ENCODE measurements at places on chromosomes 3 and 15.
A peak's percentile ranks its signal among the peaks of the same experiment; 100 is the strongest.

DNA sequence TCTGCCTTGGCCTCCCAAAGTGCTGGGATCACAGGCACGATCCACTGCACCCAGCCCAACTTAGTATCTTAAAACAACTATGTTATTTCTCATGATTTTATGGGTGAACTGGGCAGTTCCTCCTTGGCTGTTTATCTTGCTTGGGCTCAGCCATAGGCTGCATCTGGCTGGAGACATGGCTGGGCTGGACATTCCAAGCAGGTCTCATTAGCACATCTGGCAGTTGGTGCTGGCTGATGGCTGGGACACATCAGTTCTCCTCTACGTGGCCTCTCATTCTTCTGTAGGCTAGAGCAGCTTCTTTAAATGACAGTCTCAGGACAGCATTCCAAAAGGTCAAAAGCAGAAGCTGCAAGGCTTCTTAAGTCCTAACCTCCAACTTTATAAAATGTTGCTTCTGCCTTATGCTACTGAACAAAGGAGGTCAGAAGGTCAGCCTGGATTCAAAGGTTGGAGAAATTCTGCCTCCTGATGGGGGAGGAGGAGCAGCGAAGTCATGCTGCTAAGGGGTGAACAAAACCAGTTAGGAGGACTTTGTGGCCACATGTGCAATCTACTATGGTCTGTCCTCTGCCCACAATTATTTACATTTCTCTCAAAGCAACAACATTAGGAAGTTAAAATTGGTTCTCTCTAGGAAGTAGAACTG lies 144.0 kb downstream of the AQP9 start:
- no peak for DNase-seq

- DNase-seq: no peak
Observed at GRCh38 chr3:195226900-195227447, 44.0 kb downstream of the XXYLT1 start.

GRCh38 chr3:89098173-89098572 lies 9.2 kb upstream of the EPHA3 start:
- DNase-seq: no peak

DNA sequence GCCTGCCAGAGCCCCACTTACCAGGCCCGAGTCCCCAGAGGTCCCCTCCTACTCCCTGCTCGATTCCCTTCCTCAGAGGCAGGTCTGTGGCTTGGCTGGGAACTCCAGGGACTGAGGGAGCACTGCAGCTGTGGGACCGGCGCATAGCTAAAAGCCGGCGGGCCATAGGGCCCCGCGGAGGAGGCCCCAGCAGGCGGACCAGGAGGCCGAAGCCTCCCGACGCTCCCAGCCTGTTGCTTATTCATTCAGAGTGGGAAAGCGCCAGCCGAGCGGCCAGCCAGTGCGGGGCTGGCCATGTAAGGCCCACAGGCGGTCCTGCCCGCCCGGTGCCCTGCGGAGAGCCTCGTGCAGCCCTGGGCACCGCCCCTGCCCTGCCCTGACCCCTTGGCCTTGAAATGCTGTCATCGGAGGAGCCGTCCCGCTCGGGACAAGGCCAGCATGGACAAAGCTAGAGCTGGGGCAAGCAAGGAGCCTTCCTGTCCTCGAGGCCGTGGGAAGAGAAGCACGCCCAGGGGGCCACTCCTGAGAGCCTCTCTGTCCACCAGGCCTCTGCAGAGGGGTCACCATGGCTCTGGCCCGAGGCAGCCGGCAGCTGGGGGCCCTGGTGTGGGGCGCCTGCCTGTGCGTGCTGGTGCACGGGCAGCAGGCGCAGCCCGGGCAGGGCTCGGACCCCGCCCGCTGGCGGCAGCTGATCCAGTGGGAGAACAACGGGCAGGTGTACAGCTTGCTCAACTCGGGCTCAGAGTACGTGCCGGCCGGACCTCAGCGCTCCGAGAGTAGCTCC lies at the start of gene LOXL1:
Gene LOXL1 (plus strand): TSS at position 244 of the 784 bp plus-strand sequence. CDS start 322 bp downstream, at position 566.
- DNase-seq: no peak

GRCh38 chr3:145448436-145448835 lies 712.5 kb downstream of the PLOD2 start:
- no peak for DNase-seq

DNA sequence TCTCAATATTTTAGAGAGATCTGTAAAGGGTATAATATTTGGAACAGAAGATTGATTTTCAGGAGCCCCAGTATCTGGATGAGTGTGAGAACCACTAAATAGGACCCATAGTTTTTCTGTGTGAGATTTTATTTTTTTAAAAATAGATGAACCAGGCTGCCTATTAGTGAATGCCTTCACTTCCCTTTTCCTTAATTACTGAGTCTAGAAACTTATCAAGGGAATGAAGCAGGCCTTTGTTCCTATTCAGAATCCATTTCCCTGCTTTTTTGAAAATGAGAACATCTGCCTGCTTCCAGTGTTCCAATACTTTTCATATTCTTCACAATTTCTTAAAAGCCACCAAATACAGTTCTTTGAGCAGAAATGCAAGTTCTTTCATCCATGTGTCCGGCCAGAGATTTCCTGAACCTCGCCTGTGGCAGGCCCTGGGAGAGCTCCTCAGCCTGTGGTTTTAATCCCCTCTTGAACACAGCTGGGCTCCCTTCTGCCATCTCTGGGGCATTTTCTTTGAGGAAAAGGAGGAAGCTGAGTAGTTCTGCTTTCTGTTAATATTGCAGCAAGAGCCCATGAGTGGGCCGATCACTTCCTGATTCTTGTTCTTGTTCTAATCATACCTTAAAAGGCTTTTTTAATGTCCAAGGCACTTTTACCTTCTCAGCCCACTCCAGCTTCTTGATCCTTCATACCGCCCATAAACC lies 4.7 kb downstream of the EHD4 start:
- DNase-seq: no peak

DNA sequence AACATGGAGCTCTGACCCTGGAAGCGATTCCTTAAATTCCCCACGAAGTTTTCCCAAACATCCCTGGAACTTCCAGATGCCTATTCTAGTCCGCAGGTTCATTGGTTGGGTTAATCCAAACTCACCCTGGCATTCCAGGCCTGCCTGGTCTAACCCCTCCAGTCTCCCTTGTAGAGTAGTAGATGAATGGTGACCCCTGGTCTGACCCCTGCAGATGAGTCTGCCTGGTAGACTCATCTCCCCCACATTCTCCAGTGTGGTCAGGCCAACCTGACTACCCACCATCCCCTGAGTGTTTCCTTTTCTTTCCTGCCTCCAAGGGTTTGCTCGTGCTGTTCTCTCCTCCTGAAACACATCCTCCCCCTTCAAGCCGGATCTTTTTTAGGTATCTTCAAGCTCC lies 10.8 kb upstream of the HRH1 start:
- DNase-seq: no peak

- DNase-seq: no peak
Observed at GRCh38 chr3:197700095-197700494, 36.6 kb downstream of the RUBCN start.

GRCh38 chr15:40081691-40082194 lies 26.9 kb downstream of the BMF start:
- peak; percentile 61 for DNase-seq

DNA sequence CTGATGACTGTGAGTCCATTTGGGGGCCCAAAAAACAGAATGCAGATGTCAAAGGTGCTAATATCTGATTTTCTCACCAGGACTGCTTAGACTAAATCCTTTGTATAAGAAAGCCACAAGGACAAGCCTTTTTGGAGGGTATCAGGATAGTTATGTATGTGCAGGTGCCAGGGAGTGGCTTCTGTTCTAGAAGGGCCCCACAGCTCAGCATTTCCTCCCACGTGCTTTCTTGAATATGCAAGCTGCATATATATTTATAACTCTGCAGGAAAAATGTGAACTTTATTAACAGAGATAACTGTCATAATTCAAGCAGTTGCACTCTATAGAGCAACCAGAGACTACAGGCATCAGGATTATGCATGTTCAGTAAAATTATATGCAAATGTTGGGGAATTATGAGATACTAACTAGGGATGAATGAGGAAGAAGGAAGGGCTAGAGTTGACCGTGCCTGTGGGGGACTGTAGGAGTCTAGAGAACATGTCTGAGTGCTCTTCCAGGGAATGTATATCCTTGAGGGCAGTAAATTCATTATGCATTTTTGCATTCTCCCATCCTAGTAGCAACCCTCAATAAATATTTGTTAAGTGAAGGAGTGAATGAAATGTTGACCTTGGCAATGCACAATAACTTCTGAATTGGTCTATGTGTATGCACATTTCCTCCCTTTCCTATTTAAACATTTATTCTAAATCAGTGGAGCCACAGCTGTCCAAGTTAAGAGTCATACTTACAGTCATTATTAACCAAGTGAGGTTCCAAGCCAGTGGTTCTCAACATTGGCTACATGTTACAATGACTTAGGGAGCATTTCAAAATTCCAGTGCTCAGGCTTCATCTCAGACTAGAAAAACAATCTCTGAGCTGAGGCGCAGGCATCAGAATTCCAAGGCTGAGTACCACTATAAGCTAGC lies 94.8 kb upstream of the ANKRD28 start:
- DNase-seq: no peak

GRCh38 chr15:63308947-63309346 lies 31.5 kb downstream of the APH1B start:
- no peak for DNase-seq

GRCh38 chr15:95377258-95377852 lies 953.1 kb upstream of the NR2F2 start:
- no peak for DNase-seq

DNA sequence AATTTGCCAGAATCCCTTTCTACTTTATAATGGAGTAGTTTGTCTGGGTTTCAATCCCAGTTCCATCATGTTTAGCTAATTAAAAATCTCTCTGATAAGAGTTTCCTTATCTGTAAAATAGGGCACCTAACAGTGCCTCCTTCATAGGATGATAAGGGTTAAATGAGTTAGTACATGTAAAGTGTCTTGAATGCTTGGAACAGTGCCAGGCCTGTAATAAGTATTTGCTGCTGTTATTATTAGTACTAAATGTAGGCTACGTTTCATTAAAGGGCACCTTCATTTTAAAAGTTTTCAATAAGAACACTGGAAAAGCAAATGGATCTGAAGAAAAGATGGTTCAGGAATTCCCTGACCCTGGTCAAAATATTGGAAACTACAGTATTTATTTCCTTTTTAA lies 11.8 kb upstream of the SLC2A2 start:
- no peak for DNase-seq

GRCh38 chr15:70653426-70653825 lies 109.9 kb downstream of the UACA start:
- no peak for DNase-seq

Measured in activated CD4-positive, alpha-beta T cell treated with anti-CD3 and anti-CD28 coated beads, Interleukin-2, amount 10 ng/mL, durations not matched to agents 24 days and 14 days (primary cell).